Smooth muscle cell of bladder (primary cell): ENCODE measurements at places on chromosomes 16 and 17. TPM values are rescaled to one million over a fixed set of nuclear protein-coding genes. Genes with fewer than 3 reads are reported as not detected.

Gene CRYBA1
- total RNA-seq = not detected in 2 replicates

Gene SENP3
- 61.0 and 67.3 TPM in 2 replicates for total RNA-seq

Gene KREMEN2
- not detected in 2 replicates for total RNA-seq

Gene SMTNL2
- total RNA-seq = 0.28 and 0.37 TPM in 2 replicates

Gene TLCD2
- 4.4 and 5.0 TPM in 2 replicates for total RNA-seq

Gene FNDC8
- total RNA-seq = not detected in 2 replicates

Gene G6PC1
- total RNA-seq = not detected in 2 replicates

Gene C17orf78
- total RNA-seq = not detected in 2 replicates

Gene KRT10
- 1.9 and 2.4 TPM in 2 replicates for total RNA-seq

Gene CES3
- total RNA-seq = 0.14 and 0.28 TPM in 2 replicates

Gene CX3CL1
- 0.09 TPM in 1 of 2 replicates, not detected in the other for total RNA-seq

Gene CFAP119
- 1.8 and 2.4 TPM in 2 replicates for total RNA-seq

Gene ATAD5
- total RNA-seq = 0.43 and 0.55 TPM in 2 replicates

Gene NPIPA2
- total RNA-seq = 1.5 TPM in 1 of 2 replicates, not detected in the other

Gene SMIM36
- not detected in 2 replicates for total RNA-seq
